ENCODE measurements at places on chromosomes 4 and X.

DNA sequence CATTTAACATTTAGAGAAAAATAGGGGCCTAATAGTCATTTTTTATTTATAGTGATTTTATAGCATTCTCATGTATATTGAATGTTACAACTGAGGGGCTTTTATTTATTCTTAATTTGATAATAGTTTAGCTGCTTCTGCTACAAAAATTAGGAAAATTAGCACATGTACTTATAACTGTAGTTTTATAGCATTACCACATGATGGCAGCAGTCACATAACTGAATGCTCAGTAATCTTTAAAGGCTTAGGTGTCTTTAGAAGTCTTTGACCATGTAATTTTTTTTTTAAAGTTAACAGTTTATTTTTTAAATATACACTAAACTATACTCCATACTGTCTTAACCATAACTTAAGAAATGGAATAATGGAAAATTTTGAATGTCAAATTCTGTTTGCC lies 136.6 kb downstream of the STAG2 start:
- DNase-seq, result no peak

DNA sequence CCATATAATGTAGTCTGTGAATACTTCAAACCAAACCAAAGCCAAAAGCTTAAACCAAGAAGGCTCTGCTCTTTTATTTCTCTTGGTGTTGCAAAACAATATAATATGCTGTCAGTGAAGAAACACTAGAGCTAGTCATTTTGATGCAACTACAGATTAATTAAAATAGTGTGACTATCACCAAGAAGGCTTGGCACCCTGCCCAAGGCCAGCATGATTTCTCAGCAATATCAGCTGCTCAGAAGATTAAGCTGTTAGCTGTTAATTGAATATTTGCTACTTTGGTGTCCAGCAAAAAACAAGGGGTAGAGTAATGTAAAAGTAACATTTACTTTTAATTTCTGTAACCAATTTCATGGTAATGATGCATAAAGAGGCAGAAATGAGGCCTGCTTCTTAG lies 104.9 kb upstream of the PRPS2 start:
- DNase-seq, result no peak

DNA sequence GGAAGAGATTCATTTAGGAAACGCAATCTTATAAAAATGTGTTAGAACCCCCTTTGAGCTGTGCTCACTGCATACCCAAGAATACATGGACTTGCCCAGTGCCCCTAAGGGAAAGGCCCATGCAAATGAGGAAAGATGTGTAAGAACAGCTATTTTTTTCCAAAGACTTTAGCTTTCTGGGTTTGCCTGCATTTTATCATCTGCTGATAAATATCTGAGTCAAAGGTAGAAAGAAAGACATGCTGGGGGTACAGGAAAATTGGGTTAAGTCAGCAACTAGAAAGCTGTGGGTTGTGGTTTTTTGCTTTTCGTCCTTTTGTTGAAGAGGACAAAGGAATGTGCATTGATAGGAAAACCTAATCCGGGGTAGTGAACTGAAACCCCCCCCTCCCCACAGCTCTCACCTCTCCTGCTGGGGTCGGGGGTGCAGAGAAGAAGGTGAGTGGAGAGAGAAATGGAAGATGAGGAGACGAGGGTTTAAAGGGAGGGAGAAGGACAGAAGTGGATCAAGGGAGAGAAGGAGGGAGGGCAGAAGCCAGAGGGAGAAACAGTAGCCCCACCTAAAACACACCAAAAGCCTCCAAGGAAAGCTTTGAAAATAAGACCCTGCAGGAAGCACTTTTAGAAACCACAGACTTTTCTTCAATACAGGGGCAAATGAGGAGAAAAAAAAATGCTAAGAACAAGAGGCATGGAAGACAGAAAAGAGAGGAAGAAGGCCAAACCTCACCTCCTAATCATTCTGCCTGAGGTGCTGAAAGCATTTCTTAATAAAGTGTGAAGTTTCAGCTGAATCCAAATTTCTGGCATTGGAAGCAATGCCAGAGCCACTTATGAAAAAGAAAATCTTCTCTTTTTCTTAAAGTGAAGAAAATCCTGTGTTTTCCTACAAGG lies 49.3 kb downstream of the KDR start:
- DNase-seq, result no peak

GRCh38 chr4:150938417-150938816 lies 76.7 kb downstream of the LRBA start:
- no peak for DNase-seq

- no peak for DNase-seq
Observed at GRCh38 chr4:85500110-85500867, 25.3 kb downstream of the ARHGAP24 start.

DNA sequence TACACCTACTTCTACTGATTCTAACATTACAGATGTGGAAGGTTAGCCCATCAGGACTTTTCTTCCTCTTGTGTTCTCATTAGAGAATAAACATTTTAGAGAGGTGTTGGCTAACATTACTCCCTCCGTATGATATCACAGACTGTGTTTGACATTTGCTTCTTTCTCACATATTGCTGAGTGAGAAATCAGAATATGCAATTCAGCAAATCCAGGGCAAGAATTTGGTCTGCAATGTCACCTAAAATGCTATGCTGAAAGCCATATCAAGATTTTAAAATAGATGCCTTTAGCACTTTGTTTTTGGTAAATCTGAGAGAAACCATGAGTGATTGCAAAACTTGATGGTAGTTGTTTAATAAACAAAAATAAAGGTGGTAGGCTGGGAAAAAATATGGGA lies 319.1 kb downstream of the C4orf33 start:
- DNase-seq, result no peak

DNA sequence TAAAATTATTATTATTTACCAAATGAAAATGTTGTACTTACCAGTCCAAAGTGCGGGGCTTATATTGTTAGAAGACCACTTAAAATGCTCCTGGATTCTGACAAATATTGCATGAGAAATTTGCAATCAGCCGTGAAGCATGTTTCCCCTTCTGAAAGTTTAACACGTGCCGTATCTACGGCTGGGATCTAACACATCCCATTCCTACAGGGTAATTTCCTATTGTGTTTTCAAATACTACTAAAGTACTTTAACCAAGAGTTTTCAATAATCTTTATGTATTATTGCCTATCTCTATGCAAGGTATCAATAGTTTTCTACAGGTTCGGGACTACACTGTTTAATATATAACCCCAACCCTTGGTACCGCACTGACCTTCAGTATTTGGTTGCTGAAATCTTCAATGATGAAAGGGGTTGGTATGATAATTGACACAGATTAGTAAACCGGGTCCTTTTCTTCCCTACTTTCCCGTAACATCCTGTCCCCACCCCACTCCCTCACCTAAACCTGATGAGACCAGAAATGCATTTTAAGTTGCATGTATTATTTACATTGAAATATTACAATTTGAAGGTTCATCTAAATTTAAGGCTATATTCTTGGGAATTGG lies 795 bp upstream of the BRWD3 start:
- DNase-seq, result no peak

DNA sequence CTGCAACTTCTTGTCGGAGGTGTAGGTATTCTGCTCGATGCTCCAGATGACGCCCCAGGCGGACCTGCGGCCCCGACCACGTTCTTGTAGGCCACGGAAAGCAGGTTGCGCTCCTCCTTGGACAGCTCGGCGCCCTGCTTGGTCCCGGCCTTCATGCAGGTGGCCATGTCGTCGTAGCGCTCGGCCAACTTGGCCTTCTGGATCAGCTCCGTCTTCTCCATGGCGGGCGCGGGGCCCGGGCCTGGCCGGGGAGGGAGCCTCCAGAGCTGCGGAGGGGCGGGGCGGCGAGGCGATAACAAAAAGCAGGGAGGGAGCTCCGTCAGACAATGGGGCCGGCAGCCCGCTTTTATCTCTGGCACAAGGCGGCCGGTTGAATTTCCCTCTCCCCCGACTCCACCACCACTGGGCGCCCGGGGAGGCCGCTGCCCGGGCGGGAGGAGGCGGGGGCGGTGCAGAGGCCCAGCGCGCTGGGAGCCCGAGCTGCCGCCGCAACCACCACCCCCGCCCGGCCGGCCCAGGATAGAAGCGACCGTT lies 28.3 kb upstream of the DRP2 start:
- no peak for DNase-seq

DNA sequence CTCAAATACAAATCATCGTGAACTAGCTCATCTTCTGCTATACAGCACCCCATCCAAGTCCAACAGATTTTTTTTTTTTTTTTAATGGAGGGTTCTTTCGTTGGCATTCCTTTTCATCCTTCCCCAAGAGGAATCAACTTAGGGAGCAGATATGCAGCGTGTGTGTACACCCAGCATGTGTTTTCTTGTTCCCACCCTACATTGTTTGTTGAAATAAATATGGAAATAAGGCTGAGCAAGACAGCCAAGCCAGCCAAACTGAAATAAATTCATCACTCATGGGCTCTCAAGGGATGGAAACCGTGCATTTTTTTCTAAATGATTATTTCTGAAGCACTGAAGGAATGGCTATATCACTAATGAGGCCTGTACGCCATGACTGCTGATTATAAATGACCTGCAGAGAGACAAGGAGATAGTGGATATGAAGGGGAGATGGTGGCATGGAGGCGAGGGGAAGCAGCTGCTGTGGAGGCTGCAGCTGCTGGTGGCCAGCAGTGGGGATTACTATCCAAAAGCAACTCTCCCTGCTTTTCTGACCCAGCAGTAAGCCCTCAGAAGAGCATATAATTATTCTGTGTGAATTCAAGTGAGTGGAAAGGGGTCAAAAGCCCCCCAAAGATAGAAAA lies 173.9 kb downstream of the MGST2 start:
- DNase-seq, result no peak

- DNase-seq, result no peak
Observed at GRCh38 chr4:176999935-177000543, 207.3 kb upstream of the VEGFC start.

GRCh38 chrX:120306630-120307029 lies 4.6 kb downstream of the TMEM255A start:
- no peak for DNase-seq

DNA sequence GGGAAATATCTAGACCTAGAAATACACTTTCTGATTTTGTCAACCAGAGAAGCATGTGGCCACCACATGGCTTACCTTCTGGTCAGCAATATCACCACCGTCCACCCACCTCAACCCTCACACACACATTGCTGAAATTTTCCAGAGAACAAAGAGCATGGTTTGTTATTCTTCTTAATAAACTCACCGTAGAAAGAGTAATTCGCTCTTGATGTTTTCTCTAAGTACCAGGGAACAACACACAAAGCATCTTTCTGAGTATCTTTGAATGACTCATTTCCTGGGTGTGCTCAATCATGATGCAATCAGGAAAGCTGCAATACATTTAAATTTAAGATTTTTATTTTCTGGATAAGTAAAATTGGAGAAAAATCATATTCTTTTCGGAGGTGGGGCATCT lies 24.7 kb upstream of the LRAT start:
- no peak for DNase-seq

- DNase-seq, result no peak
Observed at GRCh38 chr4:25427871-25428270, 50.8 kb downstream of the ANAPC4 start.

GRCh38 chrX:102950908-102951866 lies 14.1 kb downstream of the RAB40AL start:
- DNase-seq, result peak; percentile 22

DNA sequence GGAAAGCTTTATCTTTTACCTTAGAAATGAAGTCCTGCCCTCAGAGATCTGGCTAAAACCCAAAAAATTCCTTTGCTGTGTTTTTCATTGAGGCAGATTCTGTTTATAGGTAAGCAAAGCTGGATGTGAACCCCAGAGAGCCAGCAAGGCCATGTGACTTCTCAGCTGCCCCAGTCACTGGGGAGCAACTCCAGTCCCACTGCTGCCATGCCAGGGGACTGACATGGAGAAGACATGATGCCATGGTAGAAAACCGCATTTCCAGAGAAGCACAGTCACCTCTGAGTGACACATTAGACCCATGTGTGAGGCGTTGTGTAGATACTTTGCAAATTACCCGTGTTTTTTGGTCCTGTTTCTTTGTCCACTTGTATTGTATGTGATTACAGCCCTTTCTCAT lies 45.4 kb downstream of the PTTG2 start:
- DNase-seq, result no peak

- no peak for DNase-seq
Observed at GRCh38 chrX:130772776-130773143, 130.2 kb downstream of the ENOX2 start.

DNA sequence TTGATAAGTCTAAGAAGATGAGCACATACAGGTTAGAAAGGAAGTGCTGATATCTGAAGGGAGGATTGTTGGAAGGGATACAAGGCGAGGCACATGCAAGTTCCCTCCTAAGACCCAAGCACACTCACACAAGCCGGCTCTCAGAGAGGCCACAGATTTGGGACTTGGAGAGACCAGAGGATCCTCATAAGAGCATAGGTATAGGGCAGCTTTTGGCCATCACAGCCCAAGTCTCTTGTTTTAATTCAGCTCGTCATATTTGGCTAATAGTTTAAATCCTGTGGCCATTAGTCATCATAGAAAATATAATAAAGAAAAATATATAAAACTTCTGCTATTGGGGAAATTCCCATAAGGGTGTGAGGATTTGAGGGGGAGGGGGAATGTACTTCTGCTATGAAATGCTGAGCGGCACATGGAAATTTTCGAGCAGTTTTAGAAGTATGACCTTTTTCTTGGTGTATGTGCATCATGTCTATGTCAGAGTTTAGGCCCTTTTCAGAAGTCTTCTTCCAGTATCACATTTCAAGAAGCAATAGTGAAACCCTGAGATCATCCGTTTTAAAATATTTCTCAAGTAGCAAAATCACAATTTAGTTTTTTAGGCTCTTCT lies 97.7 kb downstream of the NFKB1 start:
- no peak for DNase-seq

DNA sequence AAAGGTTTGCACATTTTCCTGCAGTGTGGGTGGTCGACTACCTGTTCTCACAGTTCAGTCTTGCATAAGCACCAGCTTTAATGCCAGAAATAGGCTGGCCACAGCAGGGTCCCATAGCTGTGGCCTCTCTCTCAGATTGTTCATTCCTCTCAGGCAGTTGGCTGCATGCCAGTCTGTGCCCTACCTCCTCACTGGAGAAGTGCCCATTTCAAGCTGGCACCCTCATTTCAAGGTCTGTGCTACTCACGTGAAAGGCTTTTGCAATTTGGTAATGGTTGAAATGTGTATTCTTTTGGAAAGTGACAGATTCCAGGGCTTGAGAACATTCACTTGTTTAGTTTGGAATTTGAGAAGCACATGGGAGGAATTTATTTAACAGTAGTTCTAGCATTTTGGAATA lies 28.9 kb upstream of the MTMR1 start:
- no peak for DNase-seq

DNA sequence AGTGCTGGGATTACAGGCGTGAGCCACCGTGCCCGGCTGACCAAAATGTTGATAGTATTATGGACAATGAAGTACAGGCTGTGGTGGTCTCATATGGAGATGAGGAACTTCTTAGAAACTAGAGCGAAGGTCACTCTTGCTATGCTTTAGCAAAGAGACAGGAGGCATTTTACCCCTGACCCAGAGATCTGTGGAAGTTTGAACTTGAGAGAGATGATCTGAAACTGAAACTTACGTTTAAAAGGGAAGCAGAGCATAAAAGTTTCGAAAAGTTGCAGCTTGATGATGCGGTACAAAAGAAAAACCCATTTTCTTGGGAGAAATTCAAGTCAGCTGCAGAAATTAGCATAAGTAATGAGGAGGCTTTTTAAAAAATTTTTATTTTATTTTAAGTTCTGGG lies 8.5 kb upstream of the CTAG2 start:
- DNase-seq, result no peak
